ENCODE measurements at places on chromosomes 16 and 17.
A peak's percentile ranks its signal among the peaks of the same experiment; 100 is the strongest.

DNA sequence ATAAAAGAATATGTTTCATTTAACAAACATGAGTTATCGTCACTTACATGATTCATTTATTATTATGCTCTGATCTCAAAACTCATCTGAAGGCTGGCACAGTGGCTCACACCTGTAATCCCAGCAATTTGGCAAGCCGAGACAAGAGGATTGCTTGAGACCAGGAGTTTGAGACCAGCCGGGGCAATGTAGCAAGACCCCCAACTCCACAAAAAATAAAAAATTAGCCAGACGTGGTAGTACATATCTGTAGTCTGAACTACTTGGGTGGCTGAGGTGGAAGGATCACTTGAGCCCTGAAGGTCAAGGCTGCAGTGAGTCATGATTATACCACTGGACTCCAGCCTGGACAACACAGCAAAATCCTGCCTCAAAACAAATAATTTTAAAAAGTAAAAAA is 16.0 kb downstream of the APPBP2 start:
- peaks cover 3% of the 10 kb centered on the region for H3K36me3 ChIP-seq
- H3K27ac ChIP-seq = no peak overlapping the region
- no peaks in the 10 kb centered on the region for H3K27me3 ChIP-seq
- no peak overlapping the region for H3K4me3 ChIP-seq
- no peak for DNase-seq
- H3K4me1 ChIP-seq = no peaks in the 10 kb centered on the region

DNA sequence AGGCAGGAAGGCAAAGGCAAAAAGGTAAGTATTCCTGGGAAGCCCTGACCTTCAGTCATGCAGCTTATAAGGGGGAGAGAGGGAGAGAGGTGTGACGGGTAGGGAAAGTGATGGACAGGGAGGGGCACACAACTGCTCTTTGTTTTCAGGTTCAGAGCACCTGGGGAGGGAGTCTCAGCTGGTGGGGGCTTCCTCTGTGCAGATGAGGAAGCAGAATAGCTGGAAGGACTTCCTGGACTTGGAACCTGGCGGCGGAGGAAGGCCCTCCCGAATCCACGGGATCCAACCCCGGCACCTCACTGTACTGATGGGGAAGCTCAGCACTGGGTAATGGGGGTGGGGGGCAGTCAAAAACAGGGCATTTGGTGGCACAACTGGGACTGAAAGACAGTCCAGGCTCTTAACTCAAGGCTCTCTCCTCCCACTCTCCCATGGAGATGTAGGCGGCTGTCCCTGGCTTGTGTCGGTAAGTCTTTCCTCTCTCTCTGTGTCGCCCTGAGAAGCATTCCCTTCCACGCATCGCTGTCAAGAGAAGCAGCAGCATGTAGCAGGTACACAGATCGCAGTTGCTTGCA is 11.9 kb upstream of the PITPNM3 start:
- DNase-seq = no peak
- no peaks in the 10 kb centered on the region for H3K36me3 ChIP-seq
- H3K27ac ChIP-seq = no peak overlapping the region
- no peak overlapping the region for H3K4me3 ChIP-seq
- no peaks in the 10 kb centered on the region for H3K27me3 ChIP-seq

- DNase-seq = no peak
- H3K36me3 ChIP-seq = no peaks in the 10 kb centered on the region
- H3K27me3 ChIP-seq = no peaks in the 10 kb centered on the region
- no peak overlapping the region for H3K27ac ChIP-seq
These were observed 144.1 kb downstream of the RAB11FIP4 start for GRCh38 chr17:31535581-31535981.

DNA sequence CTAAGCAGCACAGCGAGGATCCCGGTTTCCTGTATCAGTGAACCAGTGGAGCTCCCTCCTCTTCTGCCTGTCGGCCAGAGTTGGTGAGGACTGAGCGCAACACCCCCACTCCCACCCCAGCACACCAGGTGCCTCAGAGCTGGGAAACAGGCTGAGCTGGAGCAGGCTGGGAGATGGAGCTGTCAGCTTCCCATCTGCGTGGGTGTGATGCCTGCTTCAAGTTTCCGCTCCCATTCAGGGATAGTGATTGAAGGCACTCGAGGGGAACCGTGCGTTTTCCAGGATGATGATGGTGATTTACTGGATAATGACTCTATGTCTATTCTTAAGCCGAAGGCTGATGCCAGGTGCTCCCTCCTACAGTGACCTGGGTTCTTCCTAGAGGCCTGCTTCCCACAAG is 144.5 kb downstream of the TMEM132E start:
- H3K4me3 ChIP-seq = no peak overlapping the region
- H3K4me1 ChIP-seq = no peaks in the 10 kb centered on the region
- no peak for DNase-seq

- no peaks in the 10 kb centered on the region for H3K27me3 ChIP-seq
- peaks cover 5% of the 10 kb centered on the region for H3K4me1 ChIP-seq
- H3K36me3 ChIP-seq = no peaks in the 10 kb centered on the region
- H3K4me3 ChIP-seq = no peak overlapping the region
- DNase-seq = no peak
- no peak overlapping the region for H3K27ac ChIP-seq
These were observed 56.1 kb downstream of the B9D1 start for GRCh38 chr17:19306160-19307111.

DNA sequence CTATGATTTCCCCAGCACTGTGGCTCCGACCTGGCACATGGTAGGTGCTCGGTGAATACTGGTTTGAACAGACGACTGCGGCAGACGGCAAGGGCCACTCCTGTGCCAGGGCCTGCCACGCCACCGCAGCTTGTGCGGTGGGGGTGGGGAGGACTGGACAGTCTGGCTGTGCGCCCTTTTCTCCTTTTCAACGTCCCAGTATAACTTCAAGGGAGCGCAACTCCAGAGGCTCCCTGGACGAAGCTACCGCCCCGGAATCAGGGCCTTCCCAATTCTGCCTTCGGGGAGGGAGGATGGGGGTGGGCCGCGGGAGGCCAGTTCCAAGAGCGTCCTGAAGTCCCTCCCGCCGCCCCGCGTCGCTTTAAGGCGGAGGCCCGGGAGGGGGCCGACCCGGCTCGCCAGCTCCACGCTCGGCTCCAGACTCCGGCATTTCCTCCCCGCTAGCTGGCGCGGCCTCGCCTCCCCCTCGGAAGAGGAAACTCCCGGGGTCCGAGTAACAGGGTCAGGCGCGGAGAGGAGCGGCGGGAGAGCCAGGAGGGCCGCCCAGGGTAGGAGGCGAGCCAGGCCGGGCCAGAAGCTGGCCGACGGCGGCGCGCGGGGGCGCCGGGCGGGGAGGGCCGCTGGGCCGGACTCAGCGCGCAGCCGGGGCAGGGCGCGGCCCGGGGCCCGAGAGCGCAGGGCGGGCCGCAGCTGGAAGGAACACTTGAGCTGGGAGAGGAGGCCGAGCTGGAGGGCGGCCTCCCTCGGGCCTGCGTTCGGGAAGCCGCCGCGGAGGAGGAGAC is at the start of gene ITPRIPL2:
Gene ITPRIPL2 (plus strand): TSS at position 388 of the 782 bp plus-strand sequence. CDS start 498 bp downstream, outside the sequence.
- peak within 1 kb of the TSS; percentile 43 for H3K4me3 ChIP-seq
- peaks cover 8% of the 10 kb centered on the region for H3K27me3 ChIP-seq
- DNase-seq = peak; percentile 97

GRCh38 chr16:55292491-55292890 is 31.5 kb upstream of the IRX6 start:
- no peaks in the 10 kb centered on the region for H3K27me3 ChIP-seq
- DNase-seq = no peak
- no peak overlapping the region for H3K4me3 ChIP-seq
- peaks cover 14% of the 10 kb centered on the region for H3K4me1 ChIP-seq
- no peaks in the 10 kb centered on the region for H3K36me3 ChIP-seq

GRCh38 chr17:17815436-17816200 is 21.2 kb downstream of the SREBF1 start:
- H3K4me1 ChIP-seq = peaks cover 30% of the 10 kb centered on the region
- no peak for DNase-seq
- no peak overlapping the region for H3K27ac ChIP-seq
- H3K4me3 ChIP-seq = no peak overlapping the region
- H3K27me3 ChIP-seq = no peaks in the 10 kb centered on the region

- H3K27me3 ChIP-seq = no peaks in the 10 kb centered on the region
- H3K4me3 ChIP-seq = no peak overlapping the region
- no peaks in the 10 kb centered on the region for H3K4me1 ChIP-seq
- peaks cover 41% of the 10 kb centered on the region for H3K36me3 ChIP-seq
These were observed 18.2 kb downstream of the IL34 start for GRCh38 chr16:70664325-70665112.

- H3K36me3 ChIP-seq = peaks cover 53% of the 10 kb centered on the region
- DNase-seq = no peak
- no peaks in the 10 kb centered on the region for H3K27me3 ChIP-seq
These were observed 6.3 kb downstream of the PDF start for GRCh38 chr16:69324013-69324531.

DNA sequence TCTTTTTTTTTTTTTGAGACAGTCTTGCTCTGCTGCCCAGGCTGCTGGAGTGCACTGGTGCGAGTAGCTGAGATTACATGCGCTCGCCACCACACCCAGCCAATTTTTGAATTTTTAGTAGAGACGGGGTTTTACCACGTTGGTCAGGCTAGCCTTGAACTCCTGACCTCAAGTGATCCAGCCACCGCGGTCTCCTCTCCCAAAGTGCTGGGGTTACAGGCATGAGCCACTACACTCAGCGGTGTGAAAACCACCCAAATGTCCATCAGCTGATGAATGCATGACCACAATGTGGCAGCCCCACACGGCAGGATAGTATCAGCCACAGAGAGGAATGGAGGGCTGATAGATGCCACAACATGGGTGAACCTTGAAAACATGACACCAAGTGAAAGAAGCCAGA is 2.1 kb downstream of the P2RX5 start:
- H3K27me3 ChIP-seq = peaks cover 51% of the 10 kb centered on the region
- no peak overlapping the region for H3K27ac ChIP-seq
- H3K4me1 ChIP-seq = peaks cover 8% of the 10 kb centered on the region
- DNase-seq = no peak
- no peak overlapping the region for H3K4me3 ChIP-seq
- H3K36me3 ChIP-seq = no peaks in the 10 kb centered on the region

DNA sequence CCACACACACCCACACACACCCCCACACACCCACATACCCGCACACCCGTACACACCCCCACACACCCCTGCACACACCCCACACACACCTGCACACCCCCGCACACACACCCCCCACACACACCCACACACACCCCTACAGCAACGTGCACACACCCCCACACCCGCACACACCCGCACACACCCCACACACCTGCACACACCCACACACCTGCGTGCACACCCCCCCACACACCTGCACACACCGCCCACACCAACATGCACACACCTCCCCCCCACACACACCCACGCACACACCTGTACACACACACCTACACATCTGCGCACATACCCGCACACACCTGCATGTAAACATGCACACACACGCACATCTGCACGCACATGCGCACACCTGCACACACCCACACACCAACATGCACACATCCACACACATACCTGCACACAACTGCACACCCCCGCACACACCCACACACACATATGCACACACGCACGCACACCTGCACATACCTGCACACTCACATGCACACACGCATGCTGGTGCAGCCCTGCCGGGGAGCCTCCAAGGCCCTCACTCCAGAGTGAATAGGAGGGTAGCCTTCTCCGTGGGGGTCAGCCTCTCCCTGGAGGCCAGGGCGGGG is 7.5 kb downstream of the ASPSCR1 start:
- peaks cover 5% of the 10 kb centered on the region for H3K36me3 ChIP-seq
- DNase-seq = no peak

DNA sequence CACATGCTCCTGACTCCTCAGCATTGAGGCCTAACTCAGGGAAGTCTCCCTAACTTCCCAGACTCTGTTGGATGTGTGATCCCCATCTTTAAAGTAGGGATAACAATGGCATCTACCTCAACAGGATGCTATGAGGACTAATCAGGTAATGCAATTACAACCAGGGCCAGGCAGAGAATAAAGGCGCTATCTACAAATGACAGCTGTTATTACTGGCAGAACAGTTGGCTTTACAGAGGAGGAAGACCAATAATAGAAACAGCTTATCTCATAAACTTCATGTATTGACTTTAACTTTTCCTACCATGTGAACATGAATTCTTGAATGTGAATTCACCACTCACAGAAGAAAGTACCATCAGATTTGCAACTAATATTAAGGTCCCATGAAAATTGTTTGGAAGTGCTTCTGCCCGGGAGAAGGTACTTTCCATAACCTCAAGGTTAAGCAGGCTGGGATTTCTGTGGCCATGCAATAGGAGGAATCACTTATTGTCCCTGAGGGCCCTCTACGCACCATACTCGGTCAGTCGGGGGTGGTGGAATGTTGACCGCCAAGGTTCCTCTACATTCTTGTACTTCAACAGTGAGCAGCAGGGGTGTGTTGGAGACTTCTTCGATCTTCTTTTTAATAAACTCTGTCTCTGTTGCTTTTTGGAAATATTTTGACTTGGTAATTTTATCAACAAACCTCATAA is 22.6 kb upstream of the ERN1 start:
- H3K36me3 ChIP-seq = peaks cover 15% of the 10 kb centered on the region
- peak overlapping the region; percentile 65 for H3K27ac ChIP-seq
- H3K4me1 ChIP-seq = peaks cover 26% of the 10 kb centered on the region
- no peaks in the 10 kb centered on the region for H3K27me3 ChIP-seq

GRCh38 chr16:66355526-66355925 is 11.0 kb upstream of the CDH5 start:
- no peak overlapping the region for H3K4me3 ChIP-seq
- H3K27ac ChIP-seq = no peak overlapping the region
- H3K4me1 ChIP-seq = no peaks in the 10 kb centered on the region
- no peaks in the 10 kb centered on the region for H3K36me3 ChIP-seq
- H3K27me3 ChIP-seq = no peaks in the 10 kb centered on the region

GRCh38 chr16:65666132-65666941 is 544.5 kb upstream of the CDH11 start:
- no peaks in the 10 kb centered on the region for H3K36me3 ChIP-seq
- H3K27me3 ChIP-seq = no peaks in the 10 kb centered on the region
- H3K4me3 ChIP-seq = no peak overlapping the region
- no peak for DNase-seq

GRCh38 chr17:31314782-31315100 is 887 bp upstream of the EVI2B start:
- DNase-seq = no peak
- H3K4me3 ChIP-seq = no peak overlapping the region
- H3K36me3 ChIP-seq = no peaks in the 10 kb centered on the region
- H3K27ac ChIP-seq = no peak overlapping the region
- H3K4me1 ChIP-seq = no peaks in the 10 kb centered on the region

DNA sequence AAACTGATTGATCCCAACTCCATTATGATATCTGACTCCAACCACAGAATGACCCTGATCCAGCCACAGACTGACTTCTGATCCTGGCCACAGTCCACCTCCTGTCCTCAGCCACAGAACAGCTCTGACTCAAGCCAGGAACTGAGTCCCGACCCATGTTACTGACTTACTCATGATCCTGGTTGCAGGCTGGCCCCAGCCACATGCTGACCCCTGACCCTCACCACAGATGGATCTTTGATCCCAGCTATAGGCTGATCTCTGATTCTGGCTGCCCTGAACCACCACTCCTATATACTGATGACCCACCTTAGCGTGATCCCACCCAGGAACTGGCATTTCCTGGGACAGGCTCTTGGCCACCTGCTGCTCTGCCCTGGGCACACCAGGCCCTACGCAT is 32.2 kb upstream of the IL21R start:
- no peaks in the 10 kb centered on the region for H3K27me3 ChIP-seq
- H3K36me3 ChIP-seq = no peaks in the 10 kb centered on the region
- no peak overlapping the region for H3K27ac ChIP-seq
- no peak overlapping the region for H3K4me3 ChIP-seq
- peaks cover 1% of the 10 kb centered on the region for H3K4me1 ChIP-seq

Measured in cardiac muscle cell (in vitro differentiated cells and primary cell).